Liver (tissue), 10 donors: ENCODE measurements at places on chromosomes 13 and 19.
A peak's percentile ranks its signal among the peaks of the same experiment; 100 is the strongest.

DNA sequence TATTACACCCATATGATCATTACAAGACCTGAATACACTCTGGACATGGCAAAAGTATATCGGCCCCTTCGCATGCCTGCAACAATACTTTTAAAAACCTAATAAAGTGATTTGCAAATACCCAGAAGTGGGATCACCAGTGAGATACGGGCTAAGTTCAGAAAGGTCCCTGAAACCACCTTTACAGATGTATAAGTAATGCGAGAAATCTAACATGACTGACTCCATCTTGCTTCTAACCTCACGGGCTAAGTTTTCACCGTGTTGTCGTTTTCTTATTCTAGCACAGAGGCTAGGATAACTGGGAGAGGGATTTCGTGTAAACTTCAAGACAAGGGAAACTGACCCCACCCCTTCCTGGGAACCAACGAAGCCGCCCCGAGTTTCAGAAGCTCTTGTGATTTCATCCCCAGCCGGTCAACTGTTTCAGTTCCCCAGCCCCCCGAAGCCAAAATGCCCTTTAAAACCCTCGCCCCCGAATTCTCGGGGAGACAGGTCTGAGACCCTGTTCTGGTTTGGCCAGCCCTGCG is 703 bp downstream of the NEK3 start:
- DNase-seq, result peak; percentile 41

GRCh38 chr19:38559428-38560401 is 58.0 kb downstream of the MAP4K1 start:
- no peak for DNase-seq

- no peak for DNase-seq
These were observed 29.8 kb upstream of the RAP2A start for GRCh38 chr13:97403893-97404750.

- DNase-seq, result no peak
These were observed 40.6 kb downstream of the DCLK1 start for GRCh38 chr13:36090592-36090991.

DNA sequence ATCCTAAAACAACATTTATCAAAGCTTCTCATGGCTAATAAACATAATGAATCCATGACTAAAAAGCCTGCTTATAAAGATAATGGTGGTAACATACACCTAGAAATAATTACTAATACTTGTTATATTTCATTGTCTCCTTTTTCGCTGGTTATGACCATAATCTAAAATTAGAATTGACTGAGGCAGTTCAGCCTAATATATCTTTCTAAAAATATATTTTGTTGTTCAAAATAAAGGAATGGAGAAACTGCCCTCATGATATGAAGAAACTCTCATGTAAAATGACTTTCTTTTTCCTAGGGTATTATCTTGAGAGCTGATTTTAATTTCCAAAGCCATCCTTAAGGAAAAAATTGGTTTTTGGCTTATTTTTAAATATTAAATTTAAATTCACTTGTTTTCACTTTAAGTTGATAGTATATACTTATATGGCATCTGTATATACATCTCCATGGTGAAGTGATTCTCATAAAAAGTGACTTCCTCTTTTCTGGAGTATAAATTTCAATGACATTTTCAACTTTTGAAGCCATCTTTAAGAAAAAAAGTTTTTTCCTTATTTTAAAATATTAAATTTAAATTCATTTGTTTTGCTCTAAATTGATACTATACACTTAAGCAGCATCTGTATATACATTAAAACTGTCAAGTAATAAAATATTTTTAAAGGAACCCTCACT is 204.6 kb downstream of the VWA8 start:
- DNase-seq, result no peak

- no peak for DNase-seq
These were observed 39.1 kb downstream of the LATS2 start for GRCh38 chr13:21022056-21022979.

DNA sequence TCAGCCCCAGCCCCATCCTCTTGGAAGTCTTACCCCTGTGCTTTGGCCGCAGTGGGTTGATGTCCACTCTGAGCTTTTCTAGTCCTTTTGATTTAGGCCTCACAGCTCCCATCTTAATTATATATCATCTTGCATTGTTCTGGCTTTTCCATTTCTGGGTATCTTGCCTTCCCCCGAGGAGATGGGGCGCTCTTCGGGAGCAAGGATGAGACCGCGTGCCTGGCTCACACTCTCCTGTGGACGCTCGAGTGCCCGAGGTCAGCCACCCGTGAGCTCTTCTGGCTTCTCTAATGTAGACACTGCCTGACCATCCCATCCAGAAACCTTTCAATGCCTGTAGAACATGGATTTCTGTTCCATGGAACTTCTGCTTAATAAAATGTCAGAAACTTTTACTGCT is 53.5 kb upstream of the GPR183 start:
- DNase-seq, result no peak

GRCh38 chr13:106835477-106835876 is 267.5 kb upstream of the ARGLU1 start:
- no peak for DNase-seq

DNA sequence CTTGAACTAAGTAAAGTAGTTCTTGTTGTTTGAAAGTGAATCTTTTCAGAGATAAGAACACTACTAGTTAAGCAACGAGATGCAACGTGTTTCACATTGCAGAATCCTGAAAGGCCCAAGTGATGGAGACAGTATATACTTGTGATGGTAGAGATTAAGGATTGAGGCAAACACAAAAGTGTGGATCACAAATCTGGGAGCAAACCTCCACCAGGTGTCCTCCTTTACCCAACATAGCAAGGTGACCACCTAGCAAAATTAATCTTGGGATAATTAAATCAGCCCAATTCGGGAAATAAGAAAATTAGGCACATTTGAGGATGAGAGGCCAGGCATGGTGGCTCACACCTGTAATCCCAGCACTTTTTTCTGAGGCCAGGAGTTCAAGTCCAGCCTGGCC is 563.9 kb downstream of the DACH1 start:
- no peak for DNase-seq

DNA sequence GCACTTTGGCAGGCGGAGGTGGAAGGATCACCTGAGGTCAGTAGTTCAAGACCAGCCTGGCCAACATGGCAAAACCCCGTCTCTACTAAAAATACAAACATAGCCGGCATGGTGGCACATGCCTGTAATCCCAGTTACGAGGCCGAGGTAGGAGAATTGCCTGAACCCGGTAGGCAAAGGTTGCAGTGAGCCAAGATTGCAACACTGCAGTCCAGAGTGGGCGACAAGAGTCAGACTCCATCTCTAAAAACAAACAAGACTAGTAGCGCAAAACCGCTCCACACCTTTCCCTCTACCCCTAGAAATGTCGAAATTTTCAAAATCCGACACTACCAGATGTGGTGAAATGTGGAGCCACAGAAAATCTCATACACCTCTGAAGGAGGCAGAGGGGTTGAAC is 11.2 kb upstream of the TYROBP start:
- DNase-seq, result no peak

DNA sequence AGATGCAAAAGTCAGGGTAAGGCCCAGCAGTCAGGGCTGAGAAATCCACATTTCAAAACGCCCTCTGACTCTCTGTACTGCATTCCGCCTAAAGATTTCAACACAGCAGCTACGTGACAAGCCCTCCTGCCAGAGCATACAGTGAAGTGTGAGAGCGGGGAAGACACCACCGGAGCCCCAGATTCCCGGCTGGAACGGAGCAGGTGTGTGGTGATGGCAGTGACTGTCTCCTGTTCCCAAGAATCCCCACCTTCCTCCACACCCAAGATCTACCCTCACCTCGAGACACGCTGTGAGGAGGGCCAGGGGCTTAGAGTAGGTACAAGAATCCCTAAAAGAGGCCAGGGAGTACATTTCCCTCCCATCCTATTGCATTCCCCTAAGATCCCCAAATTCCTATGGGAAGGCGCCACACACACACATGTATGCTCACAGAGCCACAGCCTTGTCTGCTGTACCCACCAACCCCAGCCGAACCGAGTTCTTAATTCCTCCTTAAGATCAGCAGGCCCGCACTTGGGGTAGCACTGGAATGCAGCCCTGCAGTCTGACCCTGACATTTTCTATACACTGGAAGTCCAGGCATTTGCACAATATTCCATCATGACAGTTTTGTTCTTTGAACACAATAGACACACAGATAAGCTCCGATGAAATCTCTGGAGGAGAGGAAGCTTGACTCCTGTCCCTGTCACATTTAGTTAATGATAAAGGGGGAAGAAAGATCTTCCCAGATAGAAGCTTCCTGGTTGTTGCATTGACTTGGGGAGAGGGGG is 102.9 kb downstream of the FOXO1 start:
- DNase-seq, result peak; percentile 45

- no peak for DNase-seq
These were observed 118.7 kb downstream of the FRY start for GRCh38 chr13:32150239-32150638.

DNA sequence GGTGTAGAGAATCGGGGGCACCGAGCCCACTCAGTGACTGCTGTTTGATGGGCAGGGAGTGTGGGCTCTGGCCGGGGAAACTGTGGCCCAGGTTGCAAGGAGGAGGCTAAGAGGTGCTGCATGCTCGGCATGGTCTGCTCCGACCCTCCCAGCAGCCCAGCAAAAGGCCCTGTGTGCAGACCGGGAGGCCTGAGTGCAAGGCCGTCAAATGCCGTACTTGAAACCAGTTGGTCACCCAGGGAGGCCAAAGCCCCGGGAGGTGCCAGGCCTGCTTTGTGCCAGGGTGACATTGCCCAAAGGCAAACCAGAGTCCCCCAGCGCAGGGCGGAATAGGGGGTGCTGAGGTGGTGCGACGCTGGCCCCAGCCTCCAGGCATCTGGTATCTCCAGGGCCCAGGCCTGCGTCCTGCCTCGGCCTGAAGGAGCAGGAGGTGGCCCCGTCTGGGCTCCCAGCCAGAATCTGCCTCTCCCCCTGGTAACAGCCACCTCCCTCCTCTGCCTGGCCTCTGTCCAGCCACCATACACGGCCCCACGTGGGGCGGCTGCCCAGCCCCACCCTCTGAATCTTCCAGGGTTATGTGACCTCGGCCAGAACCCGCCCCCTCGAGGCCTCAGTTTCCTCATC is 4.0 kb downstream of the PIK3R2 start:
- peak; percentile 97 for DNase-seq

- peak; percentile 95 for DNase-seq
These were observed at the start of gene PIP5K1C for GRCh38 chr19:3700242-3701032. Gene PIP5K1C (minus strand): TSS chr19:3700468. CDS start chr19:3700390, 78 bp downstream.

- DNase-seq, result no peak
These were observed 8.8 kb downstream of the PRPF31 start for GRCh38 chr19:54124393-54124792.

DNA sequence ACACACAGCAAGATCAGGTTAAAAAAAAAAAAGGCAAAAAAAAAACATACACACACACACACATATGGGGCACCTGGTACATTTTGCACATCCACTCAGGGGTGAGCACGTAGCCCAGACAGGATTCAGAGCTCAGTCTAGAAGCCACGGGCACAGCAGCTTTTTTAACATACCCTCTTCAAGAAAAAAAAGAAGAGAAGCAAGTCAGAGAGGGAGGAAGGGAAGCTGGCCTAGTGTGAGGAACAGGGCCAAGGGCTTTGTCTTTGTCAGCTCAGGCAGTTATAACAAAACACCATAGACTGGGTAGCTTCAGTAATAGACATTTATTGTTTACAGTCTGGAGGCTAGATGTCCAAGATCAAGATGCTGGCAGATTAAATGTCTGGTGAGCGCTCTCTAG is 2.3 kb upstream of the TPM4 start:
- no peak for DNase-seq

DNA sequence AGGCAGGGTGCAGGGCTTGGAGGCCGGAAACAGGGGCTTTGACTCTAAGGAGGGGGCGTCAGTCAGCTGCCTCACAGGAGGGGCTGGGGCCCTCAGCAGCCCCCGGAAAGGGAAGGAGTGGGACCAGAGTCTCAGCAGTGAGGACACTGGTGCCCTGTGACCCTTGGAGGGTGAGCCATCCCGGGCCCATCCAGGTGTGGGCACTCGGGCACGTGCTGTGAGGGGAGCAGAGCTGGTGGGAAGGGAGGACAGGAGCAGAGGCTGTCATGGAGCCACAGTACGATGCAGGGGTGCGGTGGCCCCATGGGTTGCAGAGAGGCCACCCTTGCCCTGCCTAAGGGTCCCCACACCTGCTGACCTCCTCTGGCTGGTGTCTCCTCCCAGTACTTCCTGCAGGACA is 19.1 kb upstream of the ZNF544 start:
- DNase-seq, result no peak

GRCh38 chr19:3179739-3180293 is 1.2 kb downstream of the S1PR4 start:
- no peak for DNase-seq

DNA sequence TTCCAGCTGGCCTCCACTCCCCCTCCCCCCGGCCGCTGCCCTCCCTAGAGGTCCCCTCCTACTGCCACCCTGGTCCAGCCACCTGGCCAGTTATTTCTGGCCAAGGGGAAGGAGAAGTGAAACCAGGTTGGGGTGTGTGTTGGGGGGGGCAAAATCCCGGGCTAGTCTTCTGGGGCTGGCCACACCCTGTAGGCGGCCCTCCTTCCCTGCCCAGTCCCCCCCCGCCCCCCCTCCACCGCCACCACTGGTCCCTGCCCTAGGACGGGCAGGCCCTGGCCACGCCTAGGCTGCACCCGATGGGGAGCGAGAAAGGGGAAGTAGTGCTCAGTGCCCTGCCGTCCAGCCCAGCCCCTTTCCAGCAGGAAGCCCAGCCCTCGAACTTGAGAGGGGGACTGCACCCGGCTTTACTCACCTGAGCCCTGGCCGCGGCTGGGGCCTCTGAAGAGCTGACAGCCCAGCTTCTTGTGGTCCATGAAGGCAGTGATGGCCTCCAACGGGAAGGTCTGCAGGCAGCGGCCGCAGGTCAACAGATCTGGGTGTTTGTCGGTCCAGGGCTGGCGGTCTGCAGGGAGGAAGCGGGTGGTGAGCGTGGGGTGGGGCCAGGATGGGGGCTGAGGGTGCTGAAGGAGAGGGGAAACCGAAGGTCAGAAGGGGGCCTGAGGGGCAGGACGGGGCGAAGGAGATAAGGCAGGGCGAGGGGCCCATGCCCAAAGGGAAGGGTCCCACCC is 813 bp downstream of the ZNF296 start:
- DNase-seq, result peak; percentile 69

DNA sequence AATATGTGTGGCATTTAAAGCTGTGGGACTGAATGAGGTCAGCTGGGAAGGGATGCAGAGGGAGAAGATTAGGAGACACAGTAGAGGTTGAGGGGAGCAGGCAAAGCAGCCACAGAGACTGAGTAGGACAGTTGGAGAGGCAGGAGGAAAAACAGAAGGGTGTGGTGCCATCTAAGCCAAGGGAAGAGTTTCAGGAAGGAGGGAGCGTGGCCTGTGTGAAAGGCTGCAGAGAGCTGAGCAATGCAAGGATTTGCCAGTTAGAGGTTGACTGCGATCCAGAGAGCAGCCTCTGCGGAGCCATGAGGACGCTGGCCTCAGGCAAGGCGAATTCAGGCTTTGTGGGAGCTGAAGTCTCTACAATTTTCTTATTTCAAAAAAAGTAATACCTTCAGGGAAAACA is 28.9 kb downstream of the SOX21 start:
- DNase-seq, result no peak

DNA sequence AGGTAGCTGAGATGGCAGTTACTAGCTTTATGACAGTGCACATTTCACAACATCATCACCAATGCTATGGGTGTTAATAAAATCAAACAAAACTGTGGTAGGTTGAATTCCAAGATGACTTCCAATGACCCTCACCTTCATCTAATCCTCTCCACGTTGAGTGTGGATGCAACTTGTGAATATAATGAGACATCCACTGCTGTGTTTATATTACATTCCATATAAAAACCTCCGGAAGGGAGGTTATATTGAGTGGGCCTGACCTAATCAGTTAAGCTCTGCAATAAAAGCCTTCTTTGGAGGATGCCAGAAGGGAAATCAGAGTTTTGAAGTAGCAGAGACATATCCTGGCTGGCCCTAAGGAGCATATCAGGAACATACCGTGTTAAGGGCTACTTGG is 25.6 kb upstream of the CSNK1A1L start:
- DNase-seq, result no peak
